ENCODE measurements at places on chromosomes 1 and 21. TPM values are rescaled to one million over a fixed set of nuclear protein-coding genes. Genes with fewer than 3 reads are reported as not detected.
A peak's percentile ranks its signal among the peaks of the same experiment; 100 is the strongest.

DNA sequence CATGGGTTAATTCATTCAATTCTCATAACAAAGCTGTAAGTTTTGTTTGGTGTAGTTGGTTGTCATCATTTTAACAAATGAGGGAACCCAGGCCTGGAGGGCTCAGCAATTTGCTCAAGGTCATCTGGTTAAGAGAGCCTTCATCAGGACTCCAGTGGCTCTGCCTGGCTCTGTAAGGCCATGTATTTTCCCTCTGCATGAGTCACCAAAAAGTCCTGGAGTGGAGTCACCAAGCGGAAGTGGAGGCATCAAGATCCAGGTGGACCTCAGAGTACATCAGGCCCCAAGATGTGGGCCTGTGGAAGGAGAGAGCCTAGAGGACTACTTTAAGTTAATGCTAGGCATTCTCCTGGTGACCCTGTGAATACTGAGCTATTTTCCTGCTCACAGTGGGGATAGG is 30.0 kb upstream of the RBM15 start:
- no peak for DNase-seq

- DNase-seq = no peak
Observed at GRCh38 chr1:193030280-193030679, 28.9 kb downstream of the UCHL5 start.

GRCh38 chr1:227959325-227959860 is 11.7 kb upstream of the WNT9A start:
- peak; percentile 79 for DNase-seq

DNA sequence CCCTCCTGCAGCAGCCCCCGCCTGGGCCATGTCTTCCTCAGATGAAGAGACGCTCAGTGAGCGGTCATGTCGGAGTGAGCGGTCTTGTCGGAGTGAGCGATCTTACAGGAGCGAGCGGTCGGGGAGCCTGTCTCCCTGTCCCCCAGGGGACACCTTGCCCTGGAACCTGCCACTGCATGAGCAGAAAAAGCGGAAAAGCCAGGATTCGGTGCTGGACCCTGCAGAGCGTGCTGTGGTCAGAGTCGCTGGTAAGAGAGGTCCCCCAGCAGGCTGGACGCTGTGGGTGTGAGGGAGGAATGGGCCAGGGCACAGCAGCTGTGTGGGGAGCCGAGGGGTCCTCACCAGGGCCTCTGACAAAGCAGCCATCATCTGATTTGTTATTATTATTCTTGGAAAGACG is 58.0 kb downstream of the NDUFS5 start:
- DNase-seq = no peak

GRCh38 chr1:194318790-194319280 is 1132.4 kb upstream of the B3GALT2 start:
- no peak for DNase-seq

- no peak for DNase-seq
Observed at GRCh38 chr21:39726133-39726532, 18.9 kb upstream of the IGSF5 start.

The WNT3A gene
- total RNA-seq = not detected

The SLC44A3 gene
- 6.6 TPM for total RNA-seq
